NCI-H460 (cell line): ENCODE measurements at places on chromosomes 2 and 18.

- DNase-seq = no peak
Measured at GRCh38 chr2:18551169-18551568, 9.3 kb downstream of the RDH14 start.

DNA sequence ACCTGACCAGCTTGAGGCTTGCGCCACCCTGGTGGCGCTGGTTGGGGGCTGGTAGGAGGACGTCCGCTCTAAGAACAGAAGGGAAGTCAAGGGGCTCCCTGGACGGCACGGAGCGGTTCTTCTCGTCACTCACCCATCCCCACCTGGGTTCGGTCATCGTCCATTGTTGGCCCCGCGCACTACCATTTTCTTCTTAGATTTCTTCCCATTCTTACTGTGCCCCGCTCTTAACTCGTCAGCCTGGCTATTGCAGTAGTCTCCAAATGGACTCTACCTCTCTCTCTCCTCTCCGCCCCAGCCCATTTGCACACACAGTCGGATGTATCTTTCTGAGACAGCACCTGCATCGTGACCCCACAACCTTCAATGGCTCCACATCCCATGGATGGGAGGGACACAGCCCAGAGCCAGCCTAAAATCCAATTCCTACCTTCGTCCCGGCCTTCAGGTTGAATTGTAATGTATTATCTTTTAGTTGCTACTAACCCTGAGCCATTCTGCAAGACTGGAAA lies 814 bp upstream of the RAB1A start:
- no peak for DNase-seq

- DNase-seq = no peak
Measured at GRCh38 chr2:236643480-236643879, 73.9 kb downstream of the ACKR3 start.

DNA sequence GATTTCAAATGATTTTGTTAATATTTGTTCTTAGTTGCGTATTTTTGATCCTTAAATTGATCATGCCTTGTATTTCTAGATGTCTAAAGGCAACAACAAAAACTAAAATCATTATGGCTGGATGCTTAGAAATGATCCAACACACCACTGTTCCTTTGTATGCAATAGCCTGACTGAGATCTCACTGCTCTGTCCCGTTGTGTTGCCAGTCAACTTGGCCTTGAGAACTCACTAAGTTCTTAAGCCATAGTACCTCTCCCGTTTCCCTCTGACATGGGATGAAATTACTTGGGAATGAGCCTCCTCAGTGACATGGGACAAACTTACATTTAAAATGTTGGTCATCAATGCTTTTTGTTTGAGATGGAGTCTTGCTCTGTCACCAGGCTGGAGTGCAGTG lies 222.0 kb upstream of the HS6ST1 start:
- no peak for DNase-seq

DNA sequence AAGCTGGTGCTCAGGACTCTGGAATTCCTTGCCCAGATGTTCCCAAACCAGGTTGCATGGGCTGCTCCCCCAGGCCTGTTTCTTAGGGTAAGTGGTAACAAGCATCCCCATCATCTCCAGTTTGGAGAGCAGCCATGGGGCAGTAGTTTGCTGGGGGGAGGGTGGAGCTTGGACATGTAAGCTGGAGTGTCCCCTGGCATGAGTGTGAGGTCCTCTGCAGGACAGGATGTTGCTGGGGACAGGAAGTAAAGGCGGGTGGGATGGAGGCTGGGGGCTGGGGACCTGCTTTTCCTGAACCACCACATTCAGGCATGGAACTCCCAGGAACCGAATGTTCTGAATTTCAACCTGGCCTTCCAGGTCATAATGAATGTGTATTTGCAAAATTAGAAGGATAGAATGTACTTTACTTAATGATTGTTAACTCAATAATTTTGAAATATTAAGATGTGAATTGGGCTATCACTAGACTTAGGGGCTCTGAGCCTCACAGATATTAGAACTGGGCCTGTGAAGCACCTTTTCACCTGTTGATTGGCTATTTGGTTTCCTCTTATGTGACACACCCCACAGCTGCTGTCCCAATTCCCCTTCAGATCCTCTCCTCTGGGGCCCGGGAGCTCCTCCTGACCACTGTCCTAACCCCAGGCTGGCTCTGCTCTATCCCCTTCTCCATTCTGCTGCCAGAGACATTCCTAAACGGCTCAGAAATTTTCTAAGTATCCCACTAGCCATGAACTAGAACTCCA lies 66.4 kb upstream of the EPAS1 start:
- DNase-seq = no peak

- DNase-seq = no peak
Measured at GRCh38 chr2:185738679-185739472, at the start of gene FSIP2. Gene FSIP2, plus strand, starts transcription at chr2:185738804. Its CDS starts 91 bp downstream, at chr2:185738895.

GRCh38 chr18:21897811-21898210 lies 157.2 kb downstream of the MIB1 start:
- DNase-seq = peak; percentile 40

DNA sequence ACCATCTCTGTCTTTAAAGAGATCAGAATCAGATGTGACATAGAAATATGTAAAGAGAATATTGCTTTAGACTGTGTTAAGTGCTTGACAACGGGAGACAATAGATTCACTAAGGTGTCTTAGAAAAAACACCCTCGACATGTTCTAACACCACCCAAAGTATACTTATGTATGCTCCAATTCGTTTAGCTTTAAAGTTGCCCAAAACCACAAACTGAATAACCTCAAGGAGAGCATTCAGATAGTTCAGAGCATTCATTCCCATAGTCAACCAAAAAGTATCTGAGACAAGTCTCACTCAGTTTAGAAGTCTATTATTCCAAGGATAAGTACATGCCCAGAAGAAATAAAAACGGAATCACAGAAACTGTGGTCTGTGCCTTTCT lies 96.4 kb downstream of the KYNU start:
- DNase-seq = no peak

DNA sequence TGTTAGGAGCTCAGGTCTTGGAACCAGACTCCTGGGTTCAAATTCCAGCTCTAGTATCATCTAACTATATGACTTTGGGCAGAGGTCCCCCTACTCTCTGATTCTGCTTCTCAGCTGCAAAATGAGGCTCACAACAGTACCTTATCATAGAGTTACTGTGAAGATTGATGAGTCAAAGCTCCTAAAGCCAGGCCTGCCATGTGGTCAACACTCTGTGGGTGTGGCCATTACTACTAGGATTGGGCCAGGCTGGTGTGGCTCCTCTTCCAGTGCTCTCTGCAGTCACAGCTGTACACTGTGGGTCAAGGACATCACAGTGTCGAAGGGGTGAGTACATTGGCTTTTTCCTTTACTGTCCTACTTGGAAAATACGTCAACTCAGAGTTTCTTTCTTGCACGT lies 22.6 kb downstream of the CAPN13 start:
- DNase-seq = no peak
